Stomach (tissue), 19 donors: ENCODE measurements at places on chromosomes 2 and 18.

GRCh38 chr2:27843992-27844391 is 46.2 kb downstream of the RBKS start:
- DNase-seq = no peak

DNA sequence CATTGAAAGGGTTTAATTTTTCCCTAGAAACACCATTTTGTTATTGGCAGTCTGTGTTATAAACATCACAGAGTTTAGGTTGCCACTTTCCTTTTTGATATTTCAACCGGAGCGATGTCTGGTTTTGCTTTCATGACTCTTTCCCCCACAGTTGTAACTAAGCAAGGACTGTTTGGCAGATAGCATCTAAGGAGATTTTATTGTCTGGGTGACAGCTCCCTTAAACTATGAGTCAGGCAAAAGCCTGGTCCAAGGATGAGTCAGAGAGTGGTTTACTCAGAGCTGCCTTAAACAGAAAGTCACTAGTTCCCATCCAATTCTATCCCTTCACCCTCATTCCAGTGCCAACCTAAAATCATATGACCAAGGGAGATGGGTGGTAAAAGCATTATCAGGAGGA is 341.6 kb upstream of the VWC2L start:
- DNase-seq = no peak

DNA sequence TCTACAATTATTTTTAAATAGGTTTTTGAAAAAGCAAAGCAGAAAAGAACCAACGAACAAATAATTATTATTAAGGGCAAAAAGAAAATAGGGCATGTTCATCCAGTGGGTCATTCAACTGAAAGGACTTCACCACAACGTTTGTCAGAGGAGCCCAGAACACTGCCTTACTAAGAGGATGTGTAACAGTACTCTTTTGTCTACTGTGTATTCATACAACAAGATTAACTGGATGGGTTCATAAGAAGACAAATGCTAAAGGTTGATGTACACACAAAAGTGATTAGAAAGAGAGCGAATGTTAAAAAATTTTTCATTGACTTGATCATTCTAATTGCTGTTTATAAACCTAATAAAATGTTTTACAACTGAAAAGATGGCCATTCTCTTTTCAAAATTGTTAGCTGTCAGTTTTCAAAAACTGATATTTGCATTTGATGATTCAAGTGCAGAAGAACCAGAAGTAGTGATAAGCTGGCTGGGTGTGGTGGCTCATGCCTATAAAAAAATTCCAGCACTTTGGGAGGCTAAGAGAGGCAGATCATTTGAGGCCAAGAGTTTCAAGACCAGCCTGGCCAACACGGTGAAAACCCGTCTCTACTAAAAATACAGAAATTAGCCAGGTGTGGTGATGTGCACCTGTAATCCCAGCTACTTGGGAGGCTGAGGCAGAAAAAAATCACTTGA is 33.1 kb downstream of the MGAT4A start:
- no peak for DNase-seq

DNA sequence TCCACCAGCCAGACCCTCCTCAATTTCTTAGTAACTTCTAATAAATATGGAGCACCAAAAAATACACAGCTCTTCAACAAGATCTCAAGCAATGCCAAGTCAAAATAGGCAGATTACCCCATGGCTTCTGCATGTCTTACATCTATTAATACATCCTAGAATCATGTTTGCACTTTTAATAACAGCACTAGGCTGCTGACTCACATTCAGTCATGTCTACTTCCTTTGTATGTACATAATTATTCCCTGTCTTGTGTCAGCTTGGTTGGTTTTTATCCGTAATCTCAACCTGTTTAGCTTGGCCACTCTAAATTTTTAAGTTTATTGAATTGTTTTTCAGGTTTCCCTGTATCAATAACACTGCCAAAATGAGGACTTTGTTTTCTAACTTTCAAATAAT is 420.1 kb upstream of the ACVR2A start:
- DNase-seq = no peak

GRCh38 chr2:179129574-179130238 is 79.8 kb upstream of the CCDC141 start:
- DNase-seq = peak; percentile 37

DNA sequence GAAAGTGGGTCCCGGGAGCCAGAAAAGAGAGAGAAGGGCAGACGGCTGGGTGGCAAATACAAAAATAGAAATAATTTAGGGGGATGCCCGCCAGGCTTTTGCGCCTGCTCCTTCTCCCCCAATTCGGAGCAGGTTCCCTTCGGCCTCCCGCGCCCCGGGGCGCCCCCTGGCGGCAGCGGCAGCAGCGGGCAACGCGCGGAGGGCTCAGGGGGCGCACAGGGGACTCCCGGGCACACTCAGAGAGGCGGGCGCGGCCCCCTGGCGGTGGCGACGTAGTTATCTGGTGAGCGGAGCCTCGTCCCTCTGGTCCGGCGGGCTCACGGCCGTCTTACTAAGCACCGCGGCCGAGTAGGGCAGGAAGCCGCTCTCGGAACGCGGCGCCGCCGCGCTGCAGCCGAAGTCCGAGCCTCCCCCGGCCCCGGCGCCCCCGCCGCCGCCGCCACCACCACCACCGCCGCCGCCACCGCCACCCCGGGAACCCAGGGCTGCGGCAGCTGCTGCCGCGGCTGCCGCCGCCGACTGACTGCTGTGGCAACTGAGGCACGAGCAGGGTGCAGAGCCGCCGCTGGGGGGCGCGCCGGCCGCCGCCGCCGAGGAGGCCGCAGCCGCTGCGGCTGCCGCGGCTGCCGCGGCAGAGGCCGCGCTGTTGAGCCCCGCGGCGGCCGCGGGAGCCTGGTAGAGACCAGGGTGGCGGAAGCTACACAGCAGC is 3.8 kb downstream of the EVX2 start:
- DNase-seq = peak; percentile 65

- no peak for DNase-seq
Measured at GRCh38 chr18:22066083-22066485, 103.3 kb upstream of the GATA6 start.

GRCh38 chr2:109318150-109318948 is 189.3 kb downstream of the SH3RF3 start:
- peak; percentile 50 for DNase-seq

DNA sequence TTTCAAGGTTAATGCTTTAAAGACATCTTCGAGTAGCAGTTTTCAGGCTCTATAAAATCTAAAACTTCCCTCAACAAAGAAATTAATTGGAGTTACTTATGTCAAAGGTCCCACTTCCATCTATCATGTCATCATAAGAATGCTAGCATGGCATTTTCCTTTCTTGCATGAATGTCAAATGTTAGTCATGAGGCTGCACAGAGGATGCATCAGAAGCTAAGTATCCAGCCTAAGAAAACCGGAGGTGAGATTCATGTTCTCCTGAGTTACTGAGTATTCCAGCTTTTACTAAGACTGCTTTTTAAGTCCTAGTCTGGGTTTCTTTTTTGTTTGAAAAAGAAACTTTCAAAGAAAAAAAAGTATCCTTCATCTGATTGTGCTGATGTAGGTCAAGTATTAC is 130.6 kb upstream of the CDH19 start:
- no peak for DNase-seq

DNA sequence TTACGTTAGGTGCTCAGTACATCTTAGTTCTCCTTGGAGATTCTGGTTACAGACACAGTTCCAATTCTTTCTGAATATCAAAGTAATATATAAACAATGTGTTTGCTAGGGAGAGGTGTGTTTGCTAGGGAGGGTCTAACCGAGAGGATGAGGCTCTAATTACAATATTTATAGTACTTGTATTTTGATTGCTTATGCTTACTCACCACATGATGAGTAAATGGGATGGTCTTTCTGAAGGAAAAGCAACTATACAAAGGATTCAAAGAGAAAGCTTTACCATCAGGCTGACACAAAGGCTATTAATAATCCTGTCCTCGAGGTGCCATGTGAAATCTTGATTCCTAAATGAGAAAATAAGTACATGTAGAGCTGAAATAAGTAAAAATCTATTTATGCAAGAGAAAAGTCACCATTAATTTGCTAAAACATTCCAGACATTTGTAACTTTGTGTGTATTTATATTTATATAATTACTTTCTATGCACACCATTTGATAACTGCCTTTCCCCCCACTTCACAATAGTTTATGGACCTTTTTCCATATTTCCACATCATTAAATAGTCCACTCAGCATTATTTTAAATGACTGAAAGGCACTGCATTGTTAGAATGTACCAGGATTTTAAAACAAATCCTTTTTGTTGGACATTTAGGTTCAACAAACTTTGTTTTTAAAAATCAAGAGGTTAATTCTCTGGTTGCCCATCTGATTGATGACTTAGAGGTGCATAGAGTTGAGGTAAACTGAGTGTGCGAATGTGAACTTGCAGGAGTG is 94.5 kb upstream of the FN1 start:
- no peak for DNase-seq

- no peak for DNase-seq
Measured at GRCh38 chr18:58896734-58897508, 32.2 kb downstream of the ZNF532 start.

DNA sequence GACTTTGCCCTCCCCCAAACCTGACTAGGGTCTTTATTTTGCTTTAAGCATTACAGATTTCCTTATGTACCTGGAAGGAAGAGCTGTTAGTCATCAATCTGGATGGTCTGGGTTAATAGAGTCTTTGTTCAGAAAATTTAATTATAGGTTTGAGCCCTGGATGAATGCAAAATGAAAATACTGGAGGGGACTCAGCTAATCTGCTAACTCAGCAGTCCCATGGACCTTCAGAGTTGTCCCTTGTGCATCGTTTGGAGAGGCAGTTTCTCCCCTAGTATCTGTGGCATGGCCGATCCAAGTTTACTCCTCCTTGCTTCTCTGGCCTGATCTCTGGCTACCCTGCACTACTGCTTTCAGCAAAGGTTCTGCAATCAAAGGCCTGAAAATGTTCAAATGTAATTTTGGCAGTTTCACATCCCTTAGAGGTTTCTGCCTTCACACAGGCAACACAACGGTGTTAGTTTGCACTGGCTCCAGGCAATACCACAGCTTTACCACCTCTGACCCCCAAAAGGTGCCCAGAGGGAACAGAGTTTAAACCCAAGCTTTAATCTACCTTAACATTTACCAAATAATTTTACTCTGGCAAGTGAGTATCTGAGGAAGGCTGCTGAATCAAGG is 134.3 kb downstream of the THADA start:
- DNase-seq = no peak

DNA sequence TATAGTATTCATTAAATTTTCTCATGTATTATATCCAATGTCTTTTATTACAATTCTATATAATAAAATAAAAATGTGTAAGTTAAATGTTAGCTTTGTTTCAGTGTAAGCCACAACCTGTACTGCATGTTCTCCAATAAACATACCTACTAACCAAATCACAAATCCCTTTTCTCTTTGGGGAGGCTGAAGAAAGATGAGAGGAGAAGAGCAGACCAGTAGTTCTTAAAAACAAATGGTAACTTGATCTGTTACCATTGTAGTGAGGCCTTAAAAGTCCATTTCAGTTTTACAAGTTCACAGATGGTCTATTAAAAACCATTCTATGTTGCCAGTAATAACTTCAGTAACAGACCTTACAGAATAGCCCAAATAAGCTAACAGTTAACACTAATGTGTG is 100.5 kb downstream of the SOS1 start:
- DNase-seq = no peak

DNA sequence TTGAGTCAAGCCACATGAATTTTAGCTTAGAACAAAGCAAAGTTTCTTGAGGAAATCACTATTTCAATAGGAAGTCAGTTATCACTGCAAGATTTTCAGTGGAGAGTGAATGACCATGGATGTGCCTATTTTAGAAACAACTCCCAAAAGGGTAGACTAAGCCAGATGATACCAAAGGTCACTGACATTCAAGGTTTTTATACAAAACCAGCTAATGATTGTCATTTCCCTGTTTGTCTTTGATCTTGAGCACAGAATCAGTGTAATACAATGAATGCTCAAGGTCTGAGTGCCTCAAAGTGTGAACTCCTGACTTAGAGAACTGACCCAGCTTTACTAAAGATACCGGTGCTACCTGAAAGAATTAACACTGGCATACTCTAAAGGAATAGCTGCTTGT is 60.5 kb downstream of the CDH2 start:
- no peak for DNase-seq

- DNase-seq = no peak
Measured at GRCh38 chr2:241981076-241981700, 111.7 kb downstream of the RTP5 start.

- no peak for DNase-seq
Measured at GRCh38 chr18:10239991-10240634, 214.3 kb upstream of the APCDD1 start.

DNA sequence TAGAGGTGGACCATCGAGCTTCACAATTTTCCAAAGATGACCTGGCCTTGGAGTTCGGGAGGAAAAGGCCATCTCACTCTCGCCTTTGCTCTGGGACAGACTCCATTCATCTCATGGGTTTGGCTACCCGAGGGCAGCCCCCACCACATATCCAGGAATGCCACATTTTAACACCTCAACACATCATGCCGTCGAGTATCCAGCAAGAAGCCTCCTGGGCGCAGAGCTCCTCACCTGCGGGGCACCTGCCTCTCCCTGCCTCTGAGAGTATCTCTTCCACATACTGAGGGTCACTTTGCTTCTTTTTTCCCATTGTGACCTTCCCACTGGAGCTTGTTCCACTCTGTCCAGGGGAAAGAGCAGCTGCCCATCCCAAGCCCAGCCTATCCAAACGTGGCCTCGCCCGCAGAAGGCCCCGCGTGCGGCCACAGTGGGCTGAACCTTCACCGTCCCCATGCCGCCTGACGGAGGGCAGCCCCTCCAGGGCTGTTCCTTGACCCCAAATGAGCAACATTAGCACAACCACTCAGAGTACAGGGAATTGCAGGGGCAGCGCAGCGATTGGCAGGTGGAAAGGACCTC is 5.5 kb upstream of the LIMS2 start:
- DNase-seq = no peak

GRCh38 chr2:120771781-120772208 is 36.1 kb downstream of the GLI2 start:
- no peak for DNase-seq

- DNase-seq = no peak
Measured at GRCh38 chr2:134712299-134712698, 6.5 kb downstream of the TMEM163 start.

- no peak for DNase-seq
Measured at GRCh38 chr2:208363485-208363884, 43.1 kb upstream of the PTH2R start.

GRCh38 chr2:71712158-71712818 is 258.9 kb downstream of the DYSF start:
- no peak for DNase-seq

GRCh38 chr2:29351916-29352591 is 236.8 kb downstream of the CLIP4 start:
- DNase-seq = no peak

DNA sequence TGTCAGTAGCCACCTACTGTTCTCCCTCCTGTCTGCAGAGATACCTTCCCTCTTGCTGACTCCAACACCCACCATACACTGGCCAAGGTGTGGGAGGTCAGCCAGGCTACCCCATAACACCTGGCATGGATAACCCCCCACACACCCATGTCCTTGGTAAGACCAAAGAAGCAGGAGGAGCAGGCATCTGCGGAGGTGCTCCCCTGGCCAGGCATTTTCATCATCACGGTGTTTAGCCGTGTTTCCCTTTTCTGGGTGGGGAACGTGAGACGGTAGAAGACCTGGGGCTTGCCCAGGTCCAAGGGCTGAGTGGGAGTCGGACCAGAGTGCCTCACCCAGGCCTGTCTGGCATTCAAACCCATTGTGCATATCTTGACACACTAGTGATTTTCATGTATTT is 150.3 kb downstream of the SMAD7 start:
- DNase-seq = no peak

- DNase-seq = no peak
Measured at GRCh38 chr2:206721256-206721920, 3.2 kb upstream of the DYTN start.

- DNase-seq = peak; percentile 36
Measured at GRCh38 chr2:165113414-165113813, 90.4 kb downstream of the SCN3A start.

- peak; percentile 50 for DNase-seq
Measured at GRCh38 chr18:49582579-49582978, 20.7 kb downstream of the LIPG start.
